ENCODE measurements at places on chromosomes 16 and 17.

- DNase-seq: no peak
These were observed 4.8 kb downstream of the PLEKHH3 start for GRCh38 chr17:42672038-42672437.

GRCh38 chr16:88435437-88436355 lies 17.4 kb upstream of the ZFPM1 start:
- no peak for DNase-seq

DNA sequence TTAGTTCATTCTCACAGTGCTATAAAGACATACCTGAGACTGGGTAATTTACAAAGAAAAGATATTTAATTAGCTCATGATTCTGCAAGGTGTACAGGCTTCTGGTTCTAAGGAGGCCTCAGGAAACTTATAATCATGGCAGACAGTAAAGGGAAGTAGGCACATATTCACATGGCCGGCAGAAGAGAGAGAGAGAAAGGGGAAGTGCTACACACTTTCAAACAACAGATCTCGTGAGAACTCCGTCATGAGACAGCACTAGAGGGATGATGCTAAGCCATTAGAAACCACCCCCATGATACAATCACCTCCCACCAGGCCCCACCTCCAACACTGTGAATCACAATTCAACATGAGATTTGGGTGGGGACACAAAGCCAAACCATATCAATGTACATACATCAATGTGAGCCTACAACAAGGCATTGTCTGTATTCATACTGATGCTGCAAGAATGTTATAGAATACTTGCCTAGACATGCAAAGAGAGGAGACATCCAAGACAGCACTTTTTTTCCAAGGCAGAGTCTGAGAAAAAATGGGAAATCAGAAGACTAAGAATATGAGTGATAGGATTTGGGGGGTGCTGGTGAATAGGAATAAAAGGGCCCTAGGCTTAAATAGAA lies 114.8 kb upstream of the XYLT1 start:
- DNase-seq: no peak

GRCh38 chr16:66359811-66360608 lies 6.5 kb upstream of the CDH5 start:
- no peak for DNase-seq

DNA sequence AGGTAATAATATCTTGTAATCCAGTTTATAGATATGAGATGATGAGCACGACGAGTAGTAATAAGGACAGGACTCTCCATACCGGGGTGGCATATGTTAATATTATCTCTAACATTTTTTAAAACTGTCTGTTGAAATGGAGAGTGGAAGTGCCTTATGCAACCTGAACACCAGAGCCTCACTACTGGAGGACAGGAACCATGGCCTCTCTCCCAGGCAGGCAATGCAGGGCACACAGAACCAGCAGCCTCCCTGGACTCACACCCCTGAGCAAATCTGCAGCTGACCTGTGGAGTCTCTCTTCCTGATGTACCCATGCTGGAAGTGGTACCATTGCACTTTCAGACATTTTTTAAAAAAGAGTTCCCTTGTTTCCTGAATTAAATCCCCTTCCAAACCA lies 55.2 kb upstream of the ERN1 start:
- DNase-seq: no peak

GRCh38 chr17:15354256-15354655 lies 12.9 kb upstream of the TEKT3 start:
- DNase-seq: no peak

Measured in activated B cell treated with CpG ODN at 0.5 μM for 24 hours (primary cell).